ENCODE measurements at places on chromosomes 7 and 10.
A peak's percentile ranks its signal among the peaks of the same experiment; 100 is the strongest.

- no peak for DNase-seq
Measured at GRCh38 chr10:72821606-72822005, 71.9 kb upstream of the OIT3 start.

DNA sequence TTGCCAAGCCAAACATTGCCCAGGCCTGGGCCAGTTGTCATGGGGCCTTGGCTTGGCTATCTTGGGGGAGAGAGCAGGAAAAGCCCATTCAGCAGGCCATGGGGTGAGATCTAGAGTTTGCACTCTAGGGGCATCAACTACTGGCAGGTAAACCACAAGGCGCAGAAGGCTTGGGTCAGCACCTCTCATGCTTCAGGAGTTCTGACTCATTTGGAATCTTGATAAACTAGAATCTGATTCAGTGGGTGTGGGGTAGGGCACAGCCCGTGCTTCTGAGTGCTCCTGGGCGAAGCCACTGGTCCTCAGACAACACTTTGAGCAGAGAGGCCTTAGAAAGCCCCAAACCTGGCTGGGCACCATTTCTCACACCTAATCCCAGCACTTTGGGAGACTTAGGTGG lies 81.1 kb downstream of the RGS10 start:
- DNase-seq: no peak

DNA sequence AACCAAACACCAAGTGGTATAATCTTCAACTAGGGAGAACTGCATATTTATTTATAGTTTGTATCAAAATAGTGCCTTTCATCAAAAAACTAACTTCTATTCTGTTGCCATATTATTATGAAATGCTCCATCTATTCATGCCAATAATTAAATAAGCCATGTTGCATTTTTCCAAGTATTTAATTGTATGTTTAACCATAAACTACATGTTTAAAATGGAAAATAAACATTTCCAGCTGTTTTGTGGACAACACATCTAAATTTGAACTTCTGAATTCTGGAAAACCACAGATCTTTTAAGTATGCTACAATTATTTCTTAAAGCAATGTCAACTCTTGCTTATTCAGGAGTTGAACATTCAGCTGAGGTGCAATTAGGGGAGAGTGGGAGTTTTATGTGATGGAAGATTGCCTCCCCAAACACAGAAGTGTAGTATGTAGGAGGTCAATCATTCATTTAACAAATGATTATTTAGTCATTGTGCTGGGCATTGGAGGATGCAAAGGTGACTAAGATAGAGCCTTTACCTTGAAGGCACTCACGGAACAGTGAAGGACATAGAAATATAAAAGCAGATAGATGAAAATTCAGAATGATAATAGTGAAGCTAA lies 80.7 kb upstream of the PPP1R3C start:
- DNase-seq: no peak

- DNase-seq: no peak
Measured at GRCh38 chr10:78342827-78343653, 309.4 kb downstream of the RPS24 start.

- DNase-seq: peak; percentile 56
Measured at GRCh38 chr10:26566525-26567350, 128.6 kb downstream of the APBB1IP start.

DNA sequence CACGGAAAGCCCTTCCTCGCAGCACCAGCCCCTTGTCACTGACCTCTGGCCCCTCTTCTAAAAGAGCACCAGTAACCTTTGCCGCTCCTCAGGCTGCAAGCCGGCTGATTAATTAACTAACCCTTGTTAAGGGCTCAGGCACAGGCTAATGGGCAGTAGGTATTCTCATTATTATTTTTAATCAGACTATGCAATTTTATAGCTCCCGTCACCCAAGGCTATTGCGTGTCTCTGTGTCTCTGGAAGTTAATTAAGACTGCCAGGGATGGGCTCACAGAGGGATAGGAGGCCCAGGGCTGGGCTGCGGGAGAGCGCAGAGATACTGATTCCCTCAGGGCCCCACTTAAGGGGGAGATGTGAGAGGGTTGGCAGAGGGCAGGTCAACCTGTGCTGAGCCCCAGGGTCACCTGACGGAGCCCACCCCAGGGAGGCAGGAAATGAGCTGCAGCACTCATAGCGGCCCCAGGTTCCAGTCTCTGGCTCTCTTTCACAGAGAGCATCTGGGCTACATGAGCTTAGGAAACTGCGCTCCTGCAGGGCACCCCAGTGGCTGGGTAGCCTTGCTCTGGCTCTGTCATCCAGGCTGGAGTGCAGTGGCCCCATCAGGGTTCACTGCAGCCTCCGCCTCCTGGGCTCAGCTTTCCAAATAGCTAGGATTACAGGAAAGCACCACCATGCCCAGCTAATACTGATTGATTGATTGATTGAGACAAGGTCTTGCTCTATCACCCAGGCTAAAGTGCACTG lies 92.2 kb upstream of the LRRC4 start:
- no peak for DNase-seq

- DNase-seq: no peak
Measured at GRCh38 chr7:122140918-122141317, 3.1 kb downstream of the AASS start.

- DNase-seq: no peak
Measured at GRCh38 chr10:56319386-56319785, 41.7 kb downstream of the ZWINT start.

- DNase-seq: no peak
Measured at GRCh38 chr10:49140304-49141177, 6.7 kb upstream of the FAM170B start.

- no peak for DNase-seq
Measured at GRCh38 chr7:52727632-52728031, 307.8 kb upstream of the POM121L12 start.

DNA sequence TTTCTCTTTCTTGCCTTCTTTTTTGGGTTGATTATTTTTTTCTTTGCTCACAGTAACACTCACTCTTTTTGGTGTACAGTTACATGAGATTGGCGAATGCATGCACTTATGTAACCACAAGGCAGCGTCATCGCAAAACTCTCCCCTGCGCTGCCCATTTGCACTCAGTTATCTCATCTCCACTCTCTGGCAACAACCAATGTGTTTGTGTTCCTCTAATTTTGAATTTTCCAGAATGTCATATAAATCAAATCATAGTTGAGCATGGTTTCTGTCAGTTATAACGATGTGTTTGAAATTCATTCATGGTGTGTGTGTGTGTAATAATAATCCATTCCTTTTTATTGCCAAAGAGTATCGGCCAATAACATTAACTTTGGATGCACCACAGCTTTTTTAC lies 23.0 kb upstream of the IGFBP3 start:
- DNase-seq: no peak

DNA sequence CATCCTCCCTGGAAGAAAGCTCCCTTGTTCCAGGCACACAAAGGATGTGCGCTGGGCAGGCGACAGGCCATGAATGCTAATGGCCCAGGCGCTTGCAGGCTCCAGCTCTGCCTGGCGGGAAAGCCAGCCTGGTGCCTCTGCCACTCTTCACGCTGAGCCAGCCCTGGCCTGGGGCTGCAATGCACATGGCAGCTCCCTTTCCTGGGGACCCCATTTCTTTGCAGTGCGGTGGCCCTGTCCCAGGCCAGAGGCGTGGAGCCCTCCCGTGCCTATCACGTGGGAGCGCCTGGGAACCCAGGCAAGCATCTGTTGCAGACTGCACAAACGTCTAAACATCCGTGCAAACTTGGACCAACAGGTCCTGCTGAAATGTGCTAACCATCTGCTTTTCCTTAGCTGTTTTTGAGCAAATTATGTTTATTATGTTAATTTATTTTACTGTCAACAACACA lies 152.1 kb upstream of the LYZL2 start:
- no peak for DNase-seq

DNA sequence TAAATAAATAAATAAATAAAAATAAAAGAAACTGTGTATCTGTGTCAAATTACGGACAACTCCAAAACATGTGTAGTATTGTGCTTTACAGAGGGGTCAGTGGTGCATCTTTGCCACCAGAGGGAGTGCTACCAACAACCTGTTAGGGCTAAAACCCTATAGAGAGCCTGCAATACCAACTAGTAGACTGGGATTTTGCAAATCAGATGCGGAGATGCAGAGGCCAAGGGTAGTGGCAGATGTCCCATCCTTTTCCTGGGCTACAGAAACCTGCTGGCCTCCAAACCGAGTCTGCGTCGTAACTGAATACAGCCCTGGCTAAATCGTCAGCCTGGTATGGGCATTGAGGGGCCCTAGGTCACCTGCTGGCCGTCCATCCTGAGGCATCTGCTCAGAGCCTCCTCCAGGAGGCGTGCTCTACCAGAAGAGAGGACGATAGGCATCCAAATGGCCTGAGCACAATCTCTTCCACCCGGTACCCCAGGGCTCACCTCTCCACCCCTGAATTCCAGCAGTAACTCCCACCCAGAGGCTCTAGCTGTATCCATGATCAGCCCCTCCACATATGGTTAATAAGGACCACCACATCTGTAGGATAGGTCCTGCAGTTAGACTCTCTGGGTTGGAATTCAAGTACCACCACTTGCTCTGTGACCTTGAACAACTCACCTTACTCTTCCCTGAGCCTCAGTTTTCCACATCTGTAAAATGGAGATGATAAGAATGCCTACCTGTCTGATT lies 6.2 kb upstream of the RRP12 start:
- peak; percentile 47 for DNase-seq

DNA sequence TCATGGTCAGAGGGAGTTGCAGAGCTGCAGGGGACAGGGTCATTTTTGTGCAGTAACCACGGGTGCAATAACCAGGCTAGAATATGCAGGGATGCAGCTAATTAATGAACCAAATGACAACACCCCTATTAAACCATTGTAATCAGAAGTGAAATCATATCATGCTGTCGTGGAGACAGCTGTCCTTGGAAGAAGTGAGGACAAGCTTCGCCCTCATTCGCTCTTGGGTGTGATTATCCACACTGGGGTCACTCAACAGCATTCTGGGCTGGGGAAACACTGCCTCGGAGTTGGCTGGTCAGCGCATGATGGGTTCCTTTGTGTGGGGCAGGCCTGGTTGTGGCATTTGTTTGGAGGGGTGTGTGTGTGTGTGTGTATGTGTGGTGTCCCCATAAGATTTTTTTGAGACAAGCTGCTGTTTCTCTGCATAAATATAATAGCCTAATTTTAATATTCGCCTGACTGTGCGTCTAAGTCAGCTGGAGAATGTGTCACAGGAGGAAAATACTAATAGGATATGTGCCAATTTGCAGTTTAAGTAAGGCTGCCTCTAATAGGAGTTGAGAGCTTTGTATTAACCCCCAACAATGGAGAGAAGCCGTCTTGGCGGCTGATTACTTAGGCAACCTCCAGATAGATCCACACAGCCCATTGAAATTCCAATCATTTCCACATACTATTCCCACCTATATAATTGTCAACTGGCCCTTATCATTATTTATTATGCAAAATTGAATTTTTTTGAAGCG lies 149.4 kb downstream of the DNAJB6 start:
- peak; percentile 9 for DNase-seq

GRCh38 chr7:91568138-91568537 lies 303.9 kb downstream of the FZD1 start:
- DNase-seq: no peak

DNA sequence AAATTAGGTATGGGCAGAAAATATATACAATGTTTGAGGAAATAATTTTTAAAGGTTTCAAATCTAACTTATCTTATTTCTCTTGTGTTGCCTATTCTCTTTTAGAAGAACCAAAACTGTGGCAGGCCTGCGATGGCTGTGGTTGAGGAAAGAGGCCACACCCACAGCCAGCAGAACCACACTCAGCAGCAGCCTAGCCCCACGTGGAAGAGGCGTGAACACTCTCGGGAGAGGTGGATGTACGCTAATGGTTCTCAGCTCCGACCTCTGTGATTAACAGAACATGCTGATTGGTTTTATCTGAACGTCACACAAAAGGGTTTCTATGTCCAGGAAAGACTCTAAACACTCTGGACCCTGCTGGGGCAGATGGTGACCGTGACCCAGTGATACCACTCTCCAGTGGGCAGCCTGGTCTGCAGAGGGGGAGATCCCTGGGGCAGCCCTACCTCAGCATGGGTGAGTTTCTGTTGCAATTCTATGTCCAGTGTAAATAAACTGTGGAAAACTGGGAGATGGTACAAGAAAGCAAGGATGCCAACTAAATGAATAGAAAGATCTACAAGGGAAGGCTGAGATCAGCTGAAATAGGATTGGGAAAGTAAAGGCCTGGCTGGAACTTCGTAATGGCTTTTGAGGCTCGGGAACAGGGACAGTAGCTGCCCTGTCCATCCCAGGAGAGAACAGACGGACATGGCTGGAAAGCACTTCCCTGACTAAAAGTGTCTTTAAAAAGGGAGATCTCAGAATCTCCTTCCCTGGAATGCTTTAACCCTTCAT lies 26.6 kb downstream of the DIP2C start:
- no peak for DNase-seq

- peak; percentile 33 for DNase-seq
Measured at GRCh38 chr7:100632951-100633717, 8.2 kb downstream of the TFR2 start.

DNA sequence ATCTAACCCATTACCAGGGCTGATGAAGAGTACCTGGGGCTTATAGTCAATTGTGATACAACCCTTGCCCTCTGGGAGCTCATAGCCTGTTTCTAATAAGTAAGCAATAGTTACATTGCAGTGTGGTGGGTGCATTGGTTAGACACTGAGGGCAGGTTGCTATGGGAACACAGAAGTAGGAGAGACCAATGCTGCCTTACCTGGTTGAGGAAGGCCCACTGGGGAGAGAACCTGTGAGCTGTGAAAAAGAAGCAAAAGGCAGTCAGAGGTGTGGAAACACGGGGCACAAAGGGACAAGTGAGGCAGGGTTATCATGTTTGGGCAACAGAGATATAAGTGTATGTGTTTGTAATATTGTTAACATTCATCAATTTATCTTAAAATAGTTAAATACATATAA lies 51.9 kb downstream of the WDFY4 start:
- no peak for DNase-seq

- DNase-seq: no peak
Measured at GRCh38 chr7:112985377-112985987, 101.1 kb downstream of the GPR85 start.

DNA sequence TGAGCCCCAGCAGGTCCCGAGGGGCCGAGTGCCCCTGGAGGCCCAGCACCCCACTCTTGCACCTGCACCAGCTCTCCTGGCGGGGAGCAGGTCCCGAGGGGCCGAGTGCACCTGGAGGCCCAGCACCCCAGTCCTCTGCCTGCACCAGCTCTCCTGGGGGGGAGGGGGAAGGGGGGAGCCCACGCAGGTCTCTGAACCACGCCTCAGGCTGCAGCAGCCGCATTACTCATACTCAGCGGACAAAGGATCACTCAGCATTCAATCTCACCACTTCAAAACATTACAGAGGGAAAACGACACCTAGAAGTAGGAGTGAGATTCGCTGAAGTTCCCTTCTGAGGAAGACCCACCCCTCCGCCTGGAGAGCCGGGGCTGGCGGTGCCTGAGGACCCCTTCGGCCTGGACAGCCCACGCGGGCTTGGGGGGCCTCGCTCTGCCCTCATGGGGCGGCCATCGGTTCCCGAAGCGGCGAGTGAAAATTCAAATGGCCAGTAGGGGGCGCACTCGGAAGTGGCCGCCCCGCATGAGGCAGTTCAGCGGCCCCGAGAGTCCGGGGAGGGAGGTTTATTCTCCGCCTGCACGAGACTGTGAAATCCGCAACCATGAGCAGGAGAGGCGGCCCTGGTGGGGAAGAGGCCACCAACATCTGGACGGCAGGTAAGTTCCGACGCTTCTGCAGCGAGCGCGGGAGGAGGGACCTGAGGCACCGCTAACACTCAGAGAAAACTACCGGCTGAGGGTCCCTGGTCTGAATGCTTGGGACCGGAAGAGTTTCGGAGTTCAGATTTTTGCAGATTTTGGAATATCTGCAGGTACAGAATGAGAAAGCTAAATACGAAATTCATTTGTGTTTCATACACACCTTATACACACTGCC lies 1.1 kb upstream of the GPER1 start:
- peak; percentile 87 for DNase-seq

GRCh38 chr10:33117230-33117629 lies 159.2 kb upstream of the ITGB1 start:
- DNase-seq: no peak

Measured in heart left ventricle (tissue), 16 donors.